ENCODE measurements at places on chromosomes 12 and 14. TPM values are rescaled to one million over a fixed set of nuclear protein-coding genes. Genes with fewer than 3 reads are reported as not detected.

The C12orf54 gene
- not detected for total RNA-seq

The ALDH1L2 gene
- total RNA-seq, result 19.9 TPM

The KCNK13 gene
- total RNA-seq, result not detected

The PTHLH gene
- 4.2 TPM for total RNA-seq

The IL26 gene
- not detected for total RNA-seq

The CLEC12A gene
- not detected for total RNA-seq

The DLK1 gene
- total RNA-seq, result not detected
